ENCODE measurements at places on chromosomes 2 and 18.
A peak's percentile ranks its signal among the peaks of the same experiment; 100 is the strongest.

GRCh38 chr2:169160926-169161481, 91.6 kb downstream of the DHRS9 start:
- no peak for DNase-seq

GRCh38 chr2:6876309-6876708, 1.3 kb upstream of the RSAD2 start:
- DNase-seq = peak; percentile 54

DNA sequence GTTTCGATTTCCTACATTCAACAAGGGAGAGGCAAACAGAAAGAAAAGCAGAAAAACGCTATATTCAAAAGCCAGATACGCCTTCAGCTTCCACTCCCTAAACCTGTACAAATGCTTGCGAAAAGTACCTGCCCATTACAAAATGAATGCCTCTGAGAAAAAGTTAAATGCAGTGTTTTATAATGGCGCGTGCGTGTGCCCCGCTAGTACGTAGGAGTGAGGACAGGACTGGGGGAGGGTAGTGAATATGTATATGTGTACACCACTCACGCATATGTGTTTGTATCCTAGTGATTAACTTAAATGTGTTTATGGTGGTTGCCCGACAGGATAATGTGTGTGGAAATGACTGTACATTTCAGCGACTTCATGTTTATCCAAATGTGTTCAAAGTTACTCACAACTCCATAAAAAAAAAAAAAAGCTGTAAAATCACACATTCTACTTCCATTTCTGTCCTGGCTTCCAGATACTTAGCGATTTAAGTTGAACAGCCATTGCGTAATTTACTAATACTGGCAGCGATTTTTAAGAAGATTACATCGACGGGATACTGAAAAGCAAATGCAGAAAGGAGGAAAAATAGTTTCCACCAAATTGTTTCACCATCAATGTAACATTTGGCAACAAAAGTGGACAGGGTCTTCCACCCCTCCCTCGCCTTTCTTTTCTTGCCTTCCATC, 1.3 kb downstream of the NEUROD1 start:
- no peak for DNase-seq

GRCh38 chr2:1002350-1002749, 51.7 kb downstream of the SNTG2 start:
- no peak for DNase-seq

- DNase-seq = no peak
Observed at GRCh38 chr2:216690456-216690852, 4.9 kb downstream of the IGFBP5 start.

DNA sequence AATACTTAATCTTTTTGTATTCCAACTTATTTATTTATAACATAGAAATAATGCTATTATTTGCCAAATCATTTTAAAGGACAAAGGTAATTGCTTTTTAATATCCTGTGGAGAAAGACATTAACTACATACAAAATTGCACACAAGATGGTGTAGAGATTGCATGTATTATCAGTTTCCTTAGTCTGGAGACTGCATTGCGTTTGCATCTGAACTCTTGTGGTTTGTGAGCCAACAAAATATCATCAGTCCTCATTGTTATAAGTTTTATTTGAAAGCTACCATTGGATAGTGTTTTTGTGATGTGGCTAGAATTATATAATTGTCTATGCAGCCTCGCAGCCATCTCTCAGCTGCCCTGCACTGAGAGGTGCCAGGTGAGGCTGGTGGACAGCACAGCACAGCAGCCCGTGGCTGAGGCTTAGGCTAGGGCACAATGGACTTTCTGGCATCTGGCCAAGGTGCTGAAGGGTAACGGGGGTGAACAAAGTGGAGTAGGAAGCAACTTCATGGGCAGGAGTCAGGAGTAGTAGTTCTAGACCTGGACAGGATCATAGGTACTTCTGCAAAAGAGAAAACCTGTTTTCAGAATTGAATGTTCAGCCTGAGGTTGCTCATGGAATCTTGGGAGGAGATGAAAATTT, 15.1 kb downstream of the RASGRP3 start:
- no peak for DNase-seq

GRCh38 chr2:127219171-127220070, 678 bp downstream of the CYP27C1 start:
- DNase-seq = no peak

- DNase-seq = peak; percentile 90
Observed at GRCh38 chr2:205680067-205680466, 2.2 kb upstream of the NRP2 start.

- DNase-seq = no peak
Observed at GRCh38 chr2:103656558-103656957, 894.7 kb downstream of the TMEM182 start.

GRCh38 chr2:25320077-25320476, 21.6 kb downstream of the DNMT3A start:
- DNase-seq = no peak

DNA sequence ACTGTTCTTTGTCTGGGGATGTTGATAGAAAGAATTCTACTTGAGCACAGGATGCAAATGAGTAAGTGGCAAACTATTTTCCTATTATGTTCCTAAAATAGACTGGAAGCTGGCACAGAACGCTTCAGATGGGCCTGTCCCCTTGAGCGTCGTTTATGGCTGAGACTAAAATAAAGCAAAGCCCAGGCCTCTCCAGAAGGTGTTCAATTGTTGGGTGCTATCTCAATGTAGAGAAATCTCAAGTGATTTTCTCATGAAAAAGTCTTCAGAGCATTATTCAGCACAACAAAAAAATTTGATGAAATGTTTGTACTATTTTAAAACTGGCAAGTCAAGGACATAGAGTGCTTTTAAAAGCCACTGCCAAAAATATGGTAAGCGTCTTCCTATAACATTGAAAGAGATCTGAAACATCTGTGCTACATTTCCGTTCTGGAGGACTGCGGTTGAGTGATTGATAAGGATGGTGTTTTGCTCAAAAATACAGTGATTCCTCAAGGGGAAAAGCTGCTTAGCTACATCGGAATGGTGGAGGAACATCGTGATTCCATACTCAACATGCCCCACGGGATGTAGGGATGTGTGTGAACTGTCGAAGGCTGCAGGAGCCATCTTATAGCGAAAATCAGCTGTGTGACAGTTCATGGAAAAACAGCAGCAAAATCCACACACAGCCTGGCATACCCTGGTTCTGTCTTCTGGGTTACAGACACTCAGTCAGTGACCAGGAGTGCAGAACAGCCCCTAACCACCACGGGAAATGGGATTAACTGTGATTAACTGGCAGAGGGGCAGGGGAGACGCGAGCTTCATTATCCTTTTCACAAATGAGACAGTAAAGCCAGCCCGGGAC, 10.4 kb upstream of the LRRFIP1 start:
- no peak for DNase-seq

DNA sequence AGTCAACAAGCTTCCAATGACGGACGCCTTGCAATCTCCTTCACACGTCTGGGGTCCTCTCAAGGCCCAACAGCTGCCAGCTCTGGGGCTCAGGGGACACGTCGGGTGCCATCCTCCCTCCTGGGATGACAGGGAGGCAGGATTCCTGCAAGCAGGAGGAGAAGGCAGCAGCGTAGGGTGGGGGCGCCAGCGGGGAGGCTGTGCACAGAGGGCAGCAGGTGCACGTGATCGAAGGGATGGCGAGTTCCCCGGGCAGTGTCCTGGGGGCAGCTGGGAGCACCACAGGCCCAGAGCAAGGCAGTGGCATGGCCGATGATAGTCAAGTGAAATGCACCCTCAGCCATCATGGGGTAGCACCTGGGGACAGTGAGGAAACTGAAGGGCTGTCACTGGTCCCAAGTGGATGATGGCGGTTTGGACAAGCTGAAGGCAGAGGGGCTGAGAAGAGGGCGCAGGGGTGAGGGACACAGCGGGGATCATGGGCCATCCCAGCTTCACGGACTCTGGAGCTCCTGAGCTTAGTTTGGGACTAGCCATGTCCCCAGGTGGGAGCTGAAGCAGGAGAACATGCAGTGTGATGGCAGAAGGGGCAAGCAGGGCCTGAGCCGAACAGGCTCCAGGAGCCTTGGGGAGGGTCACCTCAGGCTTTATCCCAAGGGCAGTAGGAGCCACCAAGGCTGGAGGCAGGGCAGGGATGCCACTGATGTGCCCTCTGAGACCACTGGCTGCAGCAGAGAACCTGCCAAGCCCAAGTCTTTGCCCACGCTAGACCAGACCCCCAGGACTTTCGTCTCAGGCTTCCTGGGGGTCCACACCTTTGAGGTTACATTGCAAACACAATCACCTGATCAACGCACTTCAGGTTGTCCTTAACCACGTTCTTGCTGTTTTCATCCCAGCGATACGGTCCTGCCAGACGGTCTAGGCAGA, 16.3 kb upstream of the SNED1 start:
- DNase-seq = no peak

GRCh38 chr18:35717182-35717581, 135.6 kb downstream of the GALNT1 start:
- no peak for DNase-seq

- DNase-seq = no peak
Observed at GRCh38 chr2:190547886-190548285, 13.4 kb upstream of the NEMP2 start.

DNA sequence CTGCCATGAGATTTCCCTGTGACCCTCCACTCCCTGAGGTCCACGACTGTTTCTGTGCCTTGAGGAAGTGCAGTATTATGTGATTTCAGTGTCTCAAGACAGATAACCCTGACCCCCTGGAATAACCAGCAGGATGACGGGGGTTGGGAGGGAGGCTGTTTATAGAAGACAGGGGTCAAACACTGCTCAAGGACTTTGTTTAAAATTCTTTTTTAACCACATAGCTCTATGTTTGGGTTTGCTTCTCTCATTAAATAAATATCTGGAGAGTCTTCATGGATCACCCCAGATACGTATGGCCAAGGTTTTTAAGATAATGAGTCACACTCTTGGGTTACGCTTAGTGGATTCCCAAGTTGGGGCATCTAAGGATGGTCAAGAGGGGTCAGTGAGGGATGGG, 523.8 kb upstream of the TNP1 start:
- DNase-seq = no peak

DNA sequence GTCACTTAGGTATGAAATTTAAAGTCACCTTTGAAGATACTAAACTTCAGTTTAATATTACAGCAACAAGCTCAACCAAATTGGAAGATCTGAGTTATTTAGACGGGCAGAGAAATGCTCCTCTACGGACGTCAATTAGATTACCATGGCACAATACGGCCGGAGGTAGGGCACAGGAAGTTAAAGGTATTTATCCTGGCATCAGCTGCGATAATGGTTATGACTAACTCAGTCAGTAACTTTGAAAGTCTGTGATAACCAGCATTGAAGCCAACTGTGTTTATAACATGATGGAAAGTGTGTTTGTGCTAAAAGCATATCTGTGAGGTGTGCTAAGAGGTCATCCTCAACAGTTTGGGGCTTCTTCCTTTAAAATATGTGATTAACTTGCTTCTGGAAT, 117.3 kb downstream of the WDSUB1 start:
- DNase-seq = no peak

- DNase-seq = peak; percentile 78
Observed at GRCh38 chr2:207487650-207488311, 42.0 kb upstream of the CREB1 start.

DNA sequence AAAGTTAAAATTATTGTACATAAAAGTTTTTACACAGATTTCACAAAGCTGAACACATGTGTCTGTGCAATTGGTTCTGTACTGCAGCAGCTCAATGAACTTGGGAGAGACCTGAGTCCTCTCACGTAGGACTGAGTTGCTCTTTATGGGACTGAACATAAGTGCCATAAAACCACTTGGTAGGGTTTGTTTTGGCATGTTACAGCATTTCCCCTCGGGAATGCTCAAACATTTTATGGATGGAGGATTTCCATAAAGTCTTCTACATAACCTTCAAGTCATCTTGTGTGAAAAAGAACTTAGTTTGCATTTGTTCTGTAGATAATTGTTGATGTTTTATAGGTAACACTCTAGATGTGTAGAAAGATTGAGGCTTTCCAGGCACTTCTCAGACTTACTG, 15.9 kb downstream of the LYPD6 start:
- no peak for DNase-seq

- DNase-seq = no peak
Observed at GRCh38 chr2:1663621-1664020, 80.7 kb downstream of the PXDN start.

DNA sequence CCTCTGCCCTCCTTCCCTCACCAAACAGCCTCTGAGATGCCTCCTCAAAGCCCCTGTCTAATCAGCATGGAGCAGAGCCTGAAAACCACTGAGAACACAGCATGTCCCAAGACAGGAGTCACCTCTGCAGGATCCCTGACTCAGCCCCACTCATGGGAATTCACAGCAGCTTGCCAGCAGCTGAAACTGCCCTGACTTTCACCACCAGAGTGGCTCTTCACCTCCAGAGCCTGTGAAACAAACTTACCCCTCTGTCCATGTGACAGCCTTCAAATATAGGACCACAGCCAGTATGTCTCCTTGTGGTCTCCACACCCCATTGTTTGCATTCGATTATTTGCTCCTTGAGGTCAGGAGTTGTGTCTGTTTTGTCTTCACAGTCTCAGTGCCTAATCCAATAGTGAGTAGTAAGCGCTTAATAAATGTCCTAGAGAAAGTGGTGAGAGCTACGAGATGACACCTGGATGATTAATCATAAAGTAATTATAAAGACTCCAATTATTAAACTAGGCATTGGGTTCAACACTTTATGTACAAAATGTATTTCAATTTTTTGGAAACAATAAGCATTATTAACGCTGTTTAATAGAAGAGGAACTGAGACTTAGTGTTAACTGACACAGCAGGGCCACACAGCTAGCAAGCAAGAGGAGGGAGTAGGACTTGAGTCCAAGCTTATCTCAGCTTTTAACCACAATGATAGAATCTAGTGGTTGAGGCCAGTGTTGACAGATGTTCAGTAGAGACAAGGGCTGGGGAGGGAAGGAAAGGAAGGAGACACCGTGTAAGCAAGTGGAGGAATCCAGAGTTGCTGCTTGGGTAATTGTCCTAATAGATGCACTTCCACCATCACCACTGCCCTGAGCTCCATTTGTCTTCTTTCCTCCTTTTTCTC, 358.7 kb upstream of the TNP1 start:
- peak; percentile 83 for DNase-seq

GRCh38 chr2:218363736-218364135, 7.1 kb downstream of the CATIP start:
- DNase-seq = peak; percentile 58

- peak; percentile 55 for DNase-seq
Observed at GRCh38 chr2:111930875-111931274, 32.5 kb downstream of the MERTK start.

DNA sequence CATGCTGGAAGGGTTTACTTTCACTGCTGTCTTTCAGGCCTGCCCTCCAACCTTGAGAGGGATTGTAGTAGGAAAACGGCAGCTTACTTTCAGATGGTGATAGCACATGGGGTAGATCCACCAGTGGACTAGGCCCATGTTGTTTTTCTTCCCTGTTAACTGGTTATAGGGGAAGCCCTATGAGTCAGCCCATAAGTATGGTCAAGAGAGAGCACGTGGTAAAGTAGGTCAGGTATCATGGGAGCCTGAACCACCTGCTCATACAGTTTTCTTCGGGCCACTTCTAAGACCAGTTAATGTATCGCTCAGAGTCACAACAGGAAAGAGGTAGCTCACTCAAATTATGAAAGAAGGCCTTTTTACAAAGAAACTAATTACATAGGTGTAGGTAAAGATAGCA, 33.0 kb downstream of the PDK1 start:
- no peak for DNase-seq
